Lower leg skin (tissue), 4 donors: ENCODE measurements at places on chromosomes 6 and 20. TPM values are rescaled to one million over a fixed set of nuclear protein-coding genes. Genes with fewer than 3 reads are reported as not detected.

Gene SULF2
- total RNA-seq, result 28.0 TPM

Gene DNAH8
- total RNA-seq, result 0.08 TPM

Gene PCK1
- total RNA-seq, result 11.6 TPM

Gene DNPH1
- 48.5 TPM for total RNA-seq

Gene HDAC2
- 58.4 TPM for total RNA-seq

Gene CLIC5
- total RNA-seq, result 1.6 TPM

Gene ACAT2
- total RNA-seq, result 5.4 TPM

Gene TUBB
- total RNA-seq, result 135 TPM

Gene PCMTD2
- total RNA-seq, result 140 TPM

Gene VSX1
- total RNA-seq, result not detected

Gene COL9A3
- total RNA-seq, result 9.9 TPM

Gene EIF6
- 148 TPM for total RNA-seq

Gene CLDN20
- total RNA-seq, result not detected

Gene IL17A
- not detected for total RNA-seq

Gene C6orf141
- 13.7 TPM for total RNA-seq

Gene ULBP1
- not detected for total RNA-seq

Gene WFDC5
- total RNA-seq, result 376 TPM

Gene SLC16A10
- total RNA-seq, result 37.4 TPM

Gene B4GALT5
- total RNA-seq, result 4.2 TPM

Gene ZNF165
- total RNA-seq, result 3.1 TPM

Gene NKX2-2
- not detected for total RNA-seq

Gene PPP1R16B
- total RNA-seq, result 0.72 TPM

Gene C6orf52
- total RNA-seq, result not detected

Gene GPRC6A
- not detected for total RNA-seq

Gene DEFB112
- total RNA-seq, result not detected

Gene GPR6
- total RNA-seq, result not detected

Gene BEND3
- 1.1 TPM for total RNA-seq

Gene ZSCAN26
- total RNA-seq, result 9.6 TPM

Gene SLC22A16
- 0.17 TPM for total RNA-seq

Gene ENPP5
- 0.99 TPM for total RNA-seq

Gene DDX27
- total RNA-seq, result 36.3 TPM
